ENCODE measurements at places on chromosomes 2 and 18.

DNA sequence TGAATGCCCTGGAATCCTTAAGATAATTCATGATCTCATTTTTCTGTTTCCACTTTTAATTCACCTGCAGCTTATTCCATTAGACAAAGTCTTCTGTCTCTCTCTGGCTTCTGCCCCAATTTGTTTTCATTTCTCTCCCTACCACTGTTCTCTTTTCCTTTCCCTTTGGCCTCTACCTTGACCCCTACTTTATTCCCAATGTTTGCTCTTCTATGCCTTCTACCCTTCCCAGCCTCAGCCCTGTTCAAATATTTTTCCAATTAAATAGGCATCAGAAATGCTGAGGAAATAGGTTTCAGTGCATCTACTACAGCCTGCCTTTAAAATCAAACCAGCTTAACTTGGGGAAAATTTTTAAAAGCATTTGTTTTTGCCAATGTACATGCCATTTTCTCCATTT lies 443.7 kb upstream of the CWC22 start:
- DNase-seq = no peak

DNA sequence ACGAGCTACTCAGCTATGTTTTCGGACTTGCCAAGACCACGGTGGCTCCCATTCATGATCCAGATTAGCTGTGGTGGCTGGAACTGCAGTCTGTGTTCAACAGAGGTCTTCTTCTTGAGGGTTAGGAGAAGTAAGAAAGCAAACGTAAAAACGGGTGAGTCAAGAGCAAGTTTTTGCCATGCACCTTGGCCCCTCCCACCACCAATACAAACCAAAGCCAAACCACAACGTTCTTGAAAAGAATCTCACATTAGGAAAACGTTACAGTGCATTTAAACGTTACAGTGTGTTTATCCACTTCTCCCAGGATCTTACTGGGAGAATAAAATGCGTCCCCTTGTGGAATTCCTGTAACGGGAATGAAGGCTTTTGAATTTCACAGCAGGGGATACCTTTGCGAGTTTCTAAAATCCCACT lies 725 bp downstream of the FBXO48 start:
- no peak for DNase-seq

DNA sequence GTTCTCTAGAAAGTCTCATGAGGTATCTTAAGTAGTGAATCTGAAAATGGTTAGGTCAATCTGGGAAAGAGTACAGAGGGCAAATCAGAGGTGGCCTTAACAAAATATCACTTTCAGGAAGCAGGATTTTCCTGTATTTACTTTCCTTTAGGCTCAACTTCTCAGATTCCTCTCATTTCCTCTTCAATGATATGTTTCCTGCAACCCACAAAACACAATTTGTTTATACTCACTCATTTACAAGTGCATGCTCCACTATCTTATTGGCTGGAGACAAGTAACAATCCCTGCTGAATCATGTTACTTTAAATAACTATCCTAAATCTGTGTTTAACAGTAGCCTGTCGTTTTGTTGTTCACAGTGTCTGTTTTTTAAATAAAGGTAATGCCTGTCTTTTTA lies 228.1 kb downstream of the DSC3 start:
- DNase-seq = no peak

DNA sequence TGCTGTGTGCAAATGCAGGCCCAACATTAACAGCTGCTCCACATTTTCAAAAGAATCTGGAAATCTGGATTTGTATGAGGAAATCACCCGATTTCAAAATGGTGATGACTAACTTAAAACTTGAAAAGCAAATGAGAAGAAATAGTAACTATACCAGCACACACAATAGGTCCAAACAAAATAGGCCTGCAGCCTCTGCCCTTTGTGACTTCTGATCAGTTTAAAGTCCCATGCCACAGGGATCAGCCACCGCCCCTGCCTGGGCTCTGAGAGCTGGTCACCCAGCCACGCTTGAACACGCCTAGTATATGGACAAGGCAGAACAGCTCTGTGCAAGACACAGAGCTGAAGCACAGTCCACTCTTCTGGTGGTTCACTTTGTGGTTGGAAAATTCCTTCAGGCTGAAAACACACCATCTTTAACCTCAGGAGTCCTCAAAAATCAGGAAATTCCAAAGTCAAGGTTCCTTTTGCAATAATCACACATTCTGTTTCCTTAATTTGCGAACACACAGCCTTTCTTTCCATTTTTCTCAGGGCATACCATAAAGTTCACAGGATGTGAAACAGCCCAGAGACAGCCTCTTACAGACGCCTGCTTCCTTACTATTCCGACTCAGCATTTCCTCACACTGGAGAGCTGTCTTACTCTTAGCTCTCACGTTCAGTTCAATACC lies 150.1 kb upstream of the RIOK3 start:
- no peak for DNase-seq

DNA sequence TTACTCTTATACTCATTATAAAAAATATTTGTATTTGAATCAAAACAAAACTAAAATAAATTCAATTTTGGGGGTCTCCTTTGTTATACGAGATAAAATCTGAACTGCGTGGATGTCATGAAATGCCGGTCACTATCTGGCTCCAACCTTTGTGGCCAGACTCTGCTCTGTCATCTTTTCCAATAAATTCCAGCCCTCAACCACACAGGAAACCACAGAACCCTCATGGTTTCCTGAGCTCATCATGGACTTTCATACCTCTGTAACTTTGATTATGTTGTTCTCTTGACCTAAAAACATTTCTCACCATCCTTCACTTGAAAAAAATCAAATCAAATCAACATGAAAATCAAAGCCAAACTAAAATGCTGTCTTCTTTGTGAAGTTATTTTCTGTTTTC lies 724.7 kb downstream of the METTL4 start:
- no peak for DNase-seq

GRCh38 chr2:161414042-161415033 lies 1.8 kb upstream of the TBR1 start:
- peak; percentile 27 for DNase-seq

DNA sequence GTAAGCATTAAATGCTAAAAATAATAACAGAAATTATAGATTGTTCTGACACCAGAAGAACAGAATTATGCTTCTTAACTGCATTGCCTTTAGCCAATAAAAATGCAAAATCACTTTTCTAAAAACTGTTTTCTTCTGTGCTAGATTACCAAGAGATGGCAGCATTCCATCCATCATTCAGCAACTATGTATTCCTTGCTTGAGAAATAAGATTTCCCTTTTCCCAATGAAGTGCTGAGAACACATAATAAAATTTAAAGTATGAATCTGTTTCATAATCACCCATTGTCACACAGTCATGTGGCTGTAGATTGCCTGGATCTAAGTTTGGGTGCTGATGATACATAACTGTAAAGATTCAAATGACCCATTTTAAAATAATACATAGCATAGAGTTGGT lies 504.2 kb downstream of the TDRD15 start:
- DNase-seq = no peak

GRCh38 chr2:149064856-149065630 lies 26.5 kb downstream of the LYPD6B start:
- DNase-seq = no peak

- no peak for DNase-seq
Measured at GRCh38 chr18:47141289-47141688, 9.0 kb downstream of the HDHD2 start.

GRCh38 chr18:416930-417329 lies 83.6 kb downstream of the COLEC12 start:
- no peak for DNase-seq

- no peak for DNase-seq
Measured at GRCh38 chr18:63177259-63177658, 142.3 kb downstream of the BCL2 start.

DNA sequence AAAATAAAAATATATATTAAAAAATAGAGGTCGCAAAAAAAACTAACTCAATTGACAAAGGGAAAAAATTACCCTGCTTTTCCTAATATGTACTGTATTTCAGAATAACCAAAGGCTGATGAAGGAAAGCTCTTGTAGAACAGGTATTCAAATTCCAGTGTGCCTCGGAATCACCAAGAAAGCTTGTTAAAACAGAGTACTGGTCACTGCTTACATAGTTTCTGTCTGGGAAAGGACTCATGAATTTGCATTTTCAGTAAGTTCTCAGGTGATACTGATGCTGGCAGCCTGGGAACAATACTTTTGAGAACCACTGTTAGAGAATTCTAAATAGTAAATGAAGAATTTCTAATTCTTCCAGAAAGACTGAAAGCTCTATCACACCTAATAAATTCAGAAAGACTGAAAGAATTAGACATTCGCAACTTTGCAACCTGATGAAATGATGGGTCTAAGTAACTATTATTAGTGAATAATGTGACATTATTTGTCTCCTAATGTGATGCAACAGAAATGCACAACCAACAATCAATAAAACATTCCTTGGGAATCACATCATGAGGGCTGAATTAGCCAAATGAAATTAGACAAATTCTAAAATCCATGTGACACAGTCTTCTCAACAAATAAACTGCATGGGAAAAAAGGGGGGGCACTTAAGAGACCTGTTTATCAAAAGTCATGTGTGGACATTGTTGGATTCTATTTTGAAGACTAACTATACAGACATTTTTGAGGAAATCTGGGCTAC lies 21.9 kb downstream of the RPRD1A start:
- no peak for DNase-seq

DNA sequence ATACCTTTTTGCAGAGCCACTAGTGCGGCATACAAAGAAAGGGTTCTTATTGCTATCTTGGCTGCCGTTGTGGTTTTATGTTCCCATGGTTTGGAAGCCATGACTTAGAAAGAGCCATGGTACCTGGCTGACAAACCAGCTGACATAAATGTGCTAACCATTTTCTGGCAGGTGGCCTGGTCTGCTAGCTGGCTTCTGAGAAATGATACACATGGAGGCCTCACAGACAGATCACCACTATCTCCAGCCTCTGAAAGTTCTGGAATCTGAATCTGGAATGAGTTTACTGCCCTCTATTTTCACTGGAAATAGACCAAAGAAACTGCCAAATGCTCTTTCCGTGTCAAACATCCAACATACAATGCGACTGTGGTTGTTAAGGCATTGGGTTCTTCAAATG lies 123.7 kb downstream of the QPCT start:
- no peak for DNase-seq

DNA sequence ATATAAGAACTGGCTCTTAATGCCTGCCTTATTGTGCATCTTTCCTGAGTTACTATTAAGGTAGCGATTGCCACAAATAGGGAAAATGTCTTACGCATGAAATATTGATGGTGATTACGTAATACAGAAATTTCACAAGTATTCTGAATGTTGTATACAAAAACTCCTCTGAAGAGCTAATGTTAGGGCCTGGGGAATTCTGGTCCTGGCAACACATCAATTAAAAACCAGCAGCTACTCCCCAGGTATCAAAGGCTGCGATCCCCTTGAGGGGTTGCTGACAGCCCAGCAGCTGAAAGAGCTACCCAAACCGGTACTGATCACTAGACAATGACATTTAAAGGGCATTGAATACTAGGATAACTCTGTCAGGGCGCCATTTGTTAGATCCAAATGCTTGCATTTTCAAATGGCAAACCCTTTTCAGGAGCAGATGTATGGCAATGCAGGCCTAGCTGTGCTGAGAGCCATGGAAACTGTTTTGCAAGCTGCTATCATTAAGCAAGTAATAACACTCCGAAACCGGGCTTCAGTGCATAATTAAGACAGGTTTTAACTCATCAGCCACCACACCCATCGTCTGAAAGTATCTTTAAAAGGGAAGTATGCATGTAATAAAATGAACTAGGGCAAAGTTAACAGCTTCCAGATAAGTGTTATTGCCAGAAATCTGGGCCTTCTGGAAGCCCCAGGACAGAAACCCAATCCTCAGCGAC lies 78.4 kb downstream of the CLHC1 start:
- no peak for DNase-seq

GRCh38 chr2:233867993-233868532 lies at the start of gene MSL3B:
TSS of gene MSL3B (minus strand) at chr2:233868386.
- DNase-seq = no peak

Data from heart right ventricle (tissue), 16 donors.